ENCODE measurements at places on chromosomes 4 and X.
A peak's percentile ranks its signal among the peaks of the same experiment; 100 is the strongest.

- no peak for DNase-seq
Measured at GRCh38 chrX:81586096-81586495, 384.2 kb downstream of the SH3BGRL start.

DNA sequence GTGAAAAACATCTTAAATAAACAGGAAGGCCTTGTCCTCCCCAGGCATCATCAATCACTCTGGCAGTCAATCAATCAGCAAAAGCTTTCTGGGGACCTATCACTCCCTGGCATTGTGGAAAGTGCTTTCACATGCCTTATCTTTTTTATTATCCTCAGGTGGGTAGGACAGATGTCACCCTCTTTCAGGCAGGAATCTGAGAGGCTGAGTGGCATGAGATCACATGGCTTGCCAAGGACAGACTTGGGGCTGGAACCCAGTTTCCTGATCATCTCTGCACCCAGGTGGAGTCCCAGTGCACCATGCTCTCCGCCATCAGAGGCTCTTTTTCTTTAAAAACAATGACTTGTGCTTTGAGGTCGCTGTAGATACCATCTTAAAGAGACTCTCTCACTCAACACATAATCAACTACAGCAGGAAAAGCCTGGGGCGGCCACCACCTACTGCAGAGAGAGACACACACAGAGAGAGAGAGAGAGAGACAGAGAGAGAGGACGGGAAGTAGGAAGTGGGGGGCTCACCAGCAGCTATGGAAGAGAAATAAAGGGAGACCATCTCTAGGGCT lies 282.7 kb downstream of the PTTG2 start:
- peak; percentile 84 for DNase-seq

- DNase-seq, result no peak
Measured at GRCh38 chr4:125780164-125780563, 465.4 kb downstream of the FAT4 start.

GRCh38 chr4:187396106-187396505 lies 599.5 kb upstream of the ZFP42 start:
- no peak for DNase-seq

- DNase-seq, result no peak
Measured at GRCh38 chr4:107956011-107956410, 24.7 kb downstream of the CYP2U1 start.

DNA sequence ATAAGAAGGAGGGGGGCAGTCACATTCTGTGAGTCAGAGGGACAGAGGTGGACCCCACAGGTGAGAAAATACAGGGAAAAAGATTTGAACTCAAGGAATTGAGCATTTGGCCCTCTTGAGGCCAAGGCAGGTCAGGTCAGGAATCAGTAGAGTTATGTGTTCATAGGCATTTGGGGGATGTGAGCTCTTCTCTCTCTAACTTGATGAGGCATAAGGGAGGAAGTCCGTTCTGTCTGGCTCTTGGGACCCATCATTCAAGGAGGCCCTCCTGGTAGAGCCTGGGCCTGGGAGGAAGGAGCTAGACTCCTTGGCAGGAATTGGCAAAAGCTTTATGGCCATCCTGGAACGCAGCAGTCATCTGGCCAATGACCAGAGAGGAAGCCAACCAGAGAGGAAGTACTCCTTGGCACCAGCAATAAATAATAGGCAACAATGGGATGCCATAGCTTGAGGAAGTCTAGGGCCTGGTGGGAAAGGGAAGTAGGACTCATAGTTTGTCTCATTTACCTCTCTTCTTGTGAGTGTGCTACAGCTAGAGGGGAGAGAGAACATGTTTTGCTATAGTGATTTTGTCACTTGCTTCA lies 53.0 kb downstream of the MSN start:
- no peak for DNase-seq

- peak; percentile 4 for DNase-seq
Measured at GRCh38 chr4:98686847-98687246, 28.4 kb upstream of the TSPAN5 start.

DNA sequence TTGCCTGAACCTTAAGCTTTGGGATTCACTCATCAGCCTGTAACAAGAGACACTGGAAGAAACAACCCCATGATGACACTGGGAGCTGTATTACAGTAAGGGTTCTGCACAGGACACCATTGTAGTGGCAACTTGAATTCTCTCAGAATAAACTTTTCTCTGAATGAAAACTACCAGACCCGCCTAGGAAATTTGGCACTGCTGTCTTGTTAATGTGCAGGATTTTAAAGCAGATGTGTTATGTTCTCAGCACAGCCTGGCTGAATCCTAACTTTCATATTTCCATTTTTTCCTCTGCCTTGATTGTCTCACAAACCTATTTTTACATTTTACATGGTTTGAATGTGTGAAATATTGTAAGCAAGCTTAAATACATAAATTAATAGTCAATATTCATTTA lies 253.6 kb downstream of the UNC5C start:
- DNase-seq, result no peak

GRCh38 chr4:152100379-152101201 lies 339.8 kb upstream of the GATB start:
- DNase-seq, result peak; percentile 87

GRCh38 chrX:40098264-40099054 lies 701 bp upstream of the BCOR start:
- no peak for DNase-seq

GRCh38 chr4:146439999-146440398 lies 81.7 kb downstream of the SLC10A7 start:
- no peak for DNase-seq

GRCh38 chr4:183180621-183181020 lies 81.6 kb downstream of the WWC2 start:
- DNase-seq, result no peak

- DNase-seq, result no peak
Measured at GRCh38 chr4:163649557-163650091, 155.1 kb downstream of the TMA16 start.

- no peak for DNase-seq
Measured at GRCh38 chr4:47215759-47216158, 184.4 kb downstream of the GABRB1 start.

- no peak for DNase-seq
Measured at GRCh38 chr4:101127176-101127790, 220.0 kb downstream of the PPP3CA start.

GRCh38 chr4:140297221-140297570 lies 76.2 kb upstream of the SCOC start:
- no peak for DNase-seq

- no peak for DNase-seq
Measured at GRCh38 chr4:53507671-53508286, 83.5 kb downstream of the LNX1 start.

GRCh38 chr4:117577686-117578311 lies 456.5 kb upstream of the NDST3 start:
- no peak for DNase-seq

- DNase-seq, result no peak
Measured at GRCh38 chrX:77415161-77415560, 32.0 kb upstream of the FGF16 start.

GRCh38 chrX:43718546-43718945 lies 62.4 kb downstream of the MAOA start:
- no peak for DNase-seq

DNA sequence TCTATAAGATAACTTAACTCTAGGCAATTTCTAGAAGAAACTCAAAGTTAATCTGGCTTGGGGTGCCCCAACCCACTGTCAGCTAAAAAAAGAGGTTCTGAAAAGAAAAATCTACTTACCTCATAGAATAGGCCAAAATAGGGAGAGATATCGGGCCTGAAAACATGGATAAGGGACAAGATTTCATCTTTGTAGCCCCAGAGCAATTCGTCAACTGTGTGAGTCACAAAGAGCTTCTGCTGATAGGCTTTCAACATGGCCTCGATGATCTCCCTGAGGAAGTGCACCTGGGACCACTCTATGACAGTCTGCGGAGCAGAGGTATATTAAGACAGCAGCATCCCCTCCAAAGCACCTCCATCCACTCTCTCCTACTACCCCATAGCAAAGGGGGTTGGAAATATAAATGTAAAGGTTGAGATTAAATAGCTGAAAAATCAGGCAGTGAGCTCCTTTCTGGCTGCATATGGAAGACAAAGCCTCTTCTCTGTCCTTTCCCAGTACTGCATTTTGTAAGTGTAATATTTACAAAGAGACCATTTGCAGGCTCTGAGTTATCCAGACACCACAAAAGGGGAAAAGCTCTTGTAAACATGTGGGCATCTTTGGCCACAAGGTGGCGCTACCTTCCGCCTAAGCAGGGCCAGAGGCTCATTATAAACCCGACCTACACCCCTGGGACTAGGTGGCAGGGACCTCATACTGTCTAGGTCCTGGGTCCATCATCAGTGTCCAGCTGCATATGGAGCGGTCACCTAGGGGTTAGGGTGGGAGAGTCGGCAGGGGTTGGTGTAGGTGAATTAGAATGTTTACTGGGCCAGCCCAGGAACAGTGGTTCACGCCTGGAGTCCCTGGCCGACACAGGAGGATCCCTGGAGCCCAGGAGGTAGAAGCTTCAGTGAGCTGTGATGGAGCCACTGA lies 31.5 kb upstream of the NUP54 start:
- peak; percentile 94 for DNase-seq

- DNase-seq, result no peak
Measured at GRCh38 chrX:12378253-12378652, 240.0 kb downstream of the FRMPD4 start.

DNA sequence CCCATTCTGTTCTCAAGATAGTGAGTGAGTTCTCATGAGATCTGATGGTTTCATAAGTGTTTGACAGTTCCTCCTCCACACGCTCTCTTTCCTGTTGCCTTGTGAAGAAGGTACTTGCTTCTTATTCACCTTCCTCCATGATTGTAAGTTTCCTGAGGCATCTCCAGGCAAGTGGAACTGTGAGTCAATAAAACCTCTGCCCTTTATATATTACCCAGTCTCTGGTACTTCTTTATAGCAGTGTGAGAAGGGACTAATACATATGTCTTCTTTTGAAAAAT lies 58.4 kb downstream of the CFAP299 start:
- DNase-seq, result no peak

DNA sequence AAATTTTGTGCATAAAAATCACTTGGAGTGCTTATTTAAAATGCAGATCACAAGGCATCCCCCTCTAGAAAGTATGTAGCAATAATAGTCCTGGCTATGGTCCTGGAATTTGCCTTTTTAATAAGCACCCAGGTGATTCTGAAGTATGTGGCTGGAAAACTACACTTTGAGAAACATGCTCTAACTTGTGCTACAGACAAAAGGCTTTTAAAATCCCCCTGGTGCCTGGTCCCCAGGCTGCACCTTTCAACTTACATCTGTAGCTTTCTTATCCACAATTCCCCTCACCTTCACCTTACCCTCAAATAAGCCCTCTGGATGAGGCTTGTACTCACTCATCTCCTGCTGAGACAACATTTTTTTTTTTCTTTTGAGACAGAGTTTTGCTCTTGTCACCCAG lies 21.1 kb downstream of the ART3 start:
- DNase-seq, result no peak

GRCh38 chr4:76622126-76622525 lies 187.1 kb downstream of the SHROOM3 start:
- DNase-seq, result no peak

DNA sequence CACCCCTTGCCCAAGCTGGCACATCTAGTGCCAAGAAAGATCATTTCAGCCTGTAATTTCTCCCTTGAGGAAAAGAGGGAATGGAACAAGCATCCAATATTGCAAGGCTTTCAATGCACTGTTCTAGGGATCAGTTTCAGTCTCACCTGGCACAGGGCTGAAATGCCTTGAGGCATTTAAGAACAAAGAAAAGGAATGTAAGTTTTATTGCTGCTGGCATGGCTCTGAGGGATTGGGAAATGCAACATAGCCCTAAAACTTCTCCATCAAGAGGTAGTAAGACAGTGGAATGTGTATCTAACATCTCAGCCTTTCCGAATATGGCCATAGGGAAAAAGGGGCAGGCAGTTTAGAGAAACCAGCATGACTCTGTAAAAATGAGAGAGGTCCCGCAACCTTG lies 732.6 kb upstream of the LCORL start:
- no peak for DNase-seq

DNA sequence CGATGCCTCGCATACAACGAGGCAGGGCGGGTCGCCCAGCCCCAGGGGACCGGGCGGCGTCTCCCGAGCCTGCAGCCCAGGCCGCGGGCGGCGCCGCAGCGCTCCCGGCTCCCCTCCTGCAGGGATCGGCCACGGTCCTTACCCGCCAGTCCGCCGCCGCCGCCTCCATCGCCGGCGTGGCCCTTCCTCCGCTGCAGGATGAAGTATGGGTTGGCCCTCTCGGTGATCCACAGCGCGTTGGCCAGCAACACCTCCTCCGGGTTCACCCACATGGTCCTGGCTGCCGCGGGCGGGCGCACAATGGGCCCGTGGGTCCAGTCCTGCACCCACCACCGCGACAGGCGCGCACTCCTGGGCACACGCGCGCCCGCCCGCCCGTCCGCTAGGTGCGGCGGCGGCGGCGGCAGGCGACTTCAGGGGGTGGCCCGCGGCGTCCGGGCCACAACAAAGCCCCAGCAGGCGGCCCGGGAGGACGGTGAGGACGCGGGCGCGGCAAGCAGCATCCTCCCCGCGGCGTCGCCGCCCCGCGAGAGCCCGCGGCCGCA lies 339 bp downstream of the TBC1D9 start:
- DNase-seq, result no peak

DNA sequence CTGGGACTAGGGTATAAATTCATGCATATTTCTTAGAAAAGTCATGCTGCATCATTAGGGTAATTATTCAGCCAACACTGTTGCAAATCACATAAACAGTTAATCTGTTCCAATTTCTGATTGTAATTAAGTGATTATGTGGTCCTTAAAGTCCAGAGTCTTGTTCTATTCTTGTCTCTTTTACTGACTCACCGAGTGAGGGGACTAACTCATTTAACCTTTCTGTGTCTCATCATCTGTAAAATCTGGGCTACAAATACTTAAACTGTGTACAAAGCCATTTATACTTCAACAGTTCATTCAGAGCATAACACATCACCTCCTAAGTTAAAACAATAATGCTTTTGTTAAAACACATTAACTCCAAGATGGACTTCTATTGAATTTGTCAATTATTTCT lies 65.4 kb upstream of the KLHL13 start:
- no peak for DNase-seq

GRCh38 chr4:11050766-11051165 lies 366.2 kb upstream of the CLNK start:
- DNase-seq, result peak; percentile 84

DNA sequence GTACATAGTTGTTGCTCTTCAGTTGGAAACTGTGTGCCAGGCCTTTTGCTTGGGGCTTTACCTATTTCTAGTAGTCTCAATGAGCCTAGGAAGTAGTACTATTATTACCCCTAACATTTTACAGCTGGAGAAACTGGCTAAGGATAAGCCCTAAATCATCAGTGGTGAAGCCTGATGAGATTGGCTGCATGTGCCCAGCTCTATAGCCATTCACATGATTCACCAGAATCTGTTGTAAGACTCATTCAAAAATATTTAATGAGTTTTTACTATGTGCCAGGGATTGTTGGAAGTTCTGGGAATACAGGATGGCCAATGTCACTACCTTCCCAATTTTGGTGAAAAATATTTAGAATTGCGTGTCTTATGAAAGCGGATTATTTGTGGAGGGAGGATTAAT lies 2.8 kb downstream of the KIT start:
- no peak for DNase-seq

DNA sequence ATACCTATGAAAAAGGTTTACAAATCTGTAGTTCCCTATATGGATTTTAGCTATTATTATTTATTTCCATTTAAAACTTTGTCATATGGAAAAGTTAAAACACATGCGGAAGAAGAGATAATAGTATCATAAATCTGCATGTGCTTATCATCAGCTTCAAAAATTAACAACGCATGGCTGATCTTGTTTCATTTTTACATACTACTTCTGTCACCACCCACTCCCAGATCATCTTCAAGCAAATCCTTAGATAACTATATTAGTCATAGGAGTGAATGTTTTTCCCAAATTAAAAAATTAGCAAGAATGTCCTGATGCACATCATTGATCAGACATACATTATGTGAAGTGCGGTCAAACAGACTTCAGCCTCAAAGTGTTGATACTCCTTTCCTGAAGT lies 24.6 kb upstream of the MOB1B start:
- DNase-seq, result no peak

Data from esophagus muscularis mucosa (tissue), 4 donors.